Activated CD4-positive, CD25-positive, alpha-beta regulatory T cell treated with anti-CD3 and anti-CD28 coated beads, Interleukin-2, amount 50 U/mL, for 24 hours (primary cell): ENCODE measurements at places on chromosomes 16 and 17.
A peak's percentile ranks its signal among the peaks of the same experiment; 100 is the strongest.

GRCh38 chr16:24069036-24069590 lies 187.0 kb upstream of the CACNG3 start:
- ATAC-seq, result no peak

DNA sequence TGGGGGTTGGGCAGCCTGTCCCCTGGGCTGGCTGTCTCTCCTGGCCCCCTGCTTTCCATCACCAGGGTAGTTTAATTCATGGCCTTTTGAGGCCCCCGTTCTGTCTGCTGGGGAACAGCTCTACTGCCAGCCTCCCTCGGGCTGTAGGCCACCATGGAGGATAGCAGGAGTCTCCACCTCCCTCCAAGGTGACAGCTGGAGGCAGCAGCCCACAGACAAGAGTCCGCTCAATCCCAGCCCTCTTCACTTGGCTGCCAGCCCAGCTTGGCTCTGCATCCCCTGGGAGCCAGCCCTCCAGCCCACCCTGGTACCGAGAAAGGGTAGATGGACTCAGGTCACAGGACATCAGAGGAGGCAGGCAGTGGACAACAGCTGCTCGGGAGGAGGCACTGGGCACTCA lies 194.6 kb upstream of the SDK2 start:
- ATAC-seq, result no peak

GRCh38 chr17:50151937-50152547 lies 1.6 kb upstream of the PPP1R9B start:
- peak; percentile 18 for ATAC-seq

GRCh38 chr17:78458736-78459335 lies 80.4 kb downstream of the PGS1 start:
- ATAC-seq, result no peak

- no peak for ATAC-seq
These were observed 18.8 kb upstream of the PHOSPHO1 start for GRCh38 chr17:49249292-49249794.
